ENCODE measurements at places on chromosomes 16 and 17.

DNA sequence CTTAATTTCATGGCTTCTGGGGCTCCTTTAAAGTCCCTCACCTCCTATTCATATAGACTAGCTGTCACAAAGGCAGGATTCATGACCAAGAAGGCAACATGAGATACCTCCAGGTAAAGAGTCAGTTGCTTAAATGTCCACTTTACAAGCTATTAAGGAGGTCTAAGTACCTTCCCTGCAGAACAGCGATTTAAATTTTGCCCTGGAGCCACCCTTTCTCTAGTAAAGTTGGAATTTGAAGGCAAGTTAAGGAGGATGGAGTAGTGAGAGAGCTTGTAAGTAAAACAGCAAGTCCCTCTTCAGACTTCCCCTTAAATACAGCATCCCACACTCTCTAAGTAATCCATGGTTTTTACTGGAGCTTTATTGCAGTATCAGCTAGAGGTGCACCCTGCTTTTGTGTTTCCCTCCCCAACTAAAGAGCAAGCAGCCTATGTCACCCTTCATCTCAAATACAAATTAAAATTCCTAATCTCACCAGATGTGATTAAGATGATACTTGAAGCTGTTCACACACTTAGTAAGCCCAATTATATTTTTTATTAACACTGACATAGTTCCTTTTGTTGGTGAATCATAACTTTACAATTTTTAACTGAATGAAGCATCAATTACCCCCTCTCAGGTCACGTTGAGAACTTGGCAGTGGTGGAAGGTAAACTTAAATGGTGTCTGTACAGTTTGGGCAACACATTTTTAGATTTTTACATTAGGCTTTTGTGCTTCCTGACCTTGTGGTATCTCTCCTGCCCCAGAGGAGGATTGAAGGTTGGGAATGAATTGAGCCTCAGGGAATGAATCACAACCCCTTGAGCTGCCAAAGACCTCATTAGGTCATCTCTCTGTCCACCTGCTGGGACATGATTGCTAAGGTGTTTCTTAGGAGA is 108.9 kb downstream of the TANGO6 start:
- DNase-seq, result no peak

DNA sequence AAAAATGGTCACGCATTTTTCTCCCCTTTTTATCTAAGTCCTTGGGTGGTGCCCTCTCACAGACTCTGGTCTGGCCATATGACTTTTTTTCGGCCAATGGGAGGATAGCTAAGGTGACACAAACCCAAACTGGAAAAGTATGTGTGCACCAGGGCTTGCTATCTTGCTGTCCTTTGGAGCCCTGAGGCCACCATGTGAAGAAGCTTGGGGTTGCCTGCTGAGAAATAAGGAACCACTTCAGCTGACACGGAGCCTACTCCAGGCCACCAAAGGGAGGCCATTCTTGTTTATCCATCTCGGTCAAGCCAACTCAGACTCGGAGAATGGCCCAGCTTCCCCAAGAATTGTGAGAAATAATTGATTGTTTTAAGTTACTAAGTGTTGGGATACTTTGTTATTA is 111.4 kb upstream of the ZFHX3 start:
- no peak for DNase-seq

DNA sequence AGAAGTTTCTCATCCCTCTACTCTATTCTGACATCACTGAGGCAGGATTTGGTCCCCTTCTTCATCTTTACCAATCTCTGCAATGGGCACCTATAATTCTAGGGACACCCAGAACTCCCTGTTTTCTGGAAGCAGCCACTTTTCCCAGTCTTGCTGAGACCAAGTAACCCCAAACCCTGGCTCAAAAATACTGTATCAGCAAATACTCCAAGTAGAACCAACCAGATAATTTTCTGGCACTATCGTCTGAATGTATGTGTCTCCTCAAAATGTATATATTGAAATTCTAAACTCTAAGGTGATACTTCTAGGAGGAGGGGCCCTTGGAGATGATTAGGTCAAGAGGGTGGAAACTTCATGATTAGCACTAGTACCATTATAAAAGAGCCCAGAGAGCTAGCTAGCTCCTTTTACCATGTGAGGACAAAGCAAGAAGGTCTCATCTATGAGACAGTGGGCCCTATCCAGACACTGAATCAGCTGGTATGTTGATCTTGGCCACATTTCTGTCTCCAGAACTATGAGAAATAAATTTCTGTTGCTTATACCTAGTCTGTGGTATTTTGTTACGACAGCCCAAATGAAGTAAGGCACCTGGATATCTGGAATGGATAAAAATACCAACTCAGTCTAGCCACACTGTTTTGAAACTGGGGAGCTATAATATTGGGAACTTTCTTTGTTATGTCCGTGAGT is 464.4 kb downstream of the CDH11 start:
- DNase-seq, result no peak

- no peak for DNase-seq
Observed at GRCh38 chr16:72864130-72864833, 183.6 kb downstream of the ZFHX3 start.

DNA sequence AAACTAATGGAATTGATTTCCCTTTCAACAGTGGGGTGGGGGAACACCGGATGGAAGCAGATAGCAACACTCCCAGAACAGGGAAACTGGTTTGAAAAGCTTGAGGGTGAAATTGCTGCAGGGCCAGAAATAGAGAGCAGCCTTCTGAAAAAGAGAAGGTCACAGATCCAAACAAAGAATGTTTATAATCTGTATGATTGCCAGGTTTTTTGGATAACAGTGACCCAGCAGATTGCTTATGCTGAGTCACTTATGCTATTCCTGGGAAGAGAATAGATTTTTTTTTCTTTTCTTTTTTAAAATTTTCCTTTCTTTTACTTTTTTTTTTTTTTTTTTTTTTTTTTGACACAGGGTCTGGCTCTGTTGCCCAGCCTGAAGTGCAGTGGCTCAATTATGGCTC is 641.3 kb downstream of the KCNJ2 start:
- DNase-seq, result no peak

DNA sequence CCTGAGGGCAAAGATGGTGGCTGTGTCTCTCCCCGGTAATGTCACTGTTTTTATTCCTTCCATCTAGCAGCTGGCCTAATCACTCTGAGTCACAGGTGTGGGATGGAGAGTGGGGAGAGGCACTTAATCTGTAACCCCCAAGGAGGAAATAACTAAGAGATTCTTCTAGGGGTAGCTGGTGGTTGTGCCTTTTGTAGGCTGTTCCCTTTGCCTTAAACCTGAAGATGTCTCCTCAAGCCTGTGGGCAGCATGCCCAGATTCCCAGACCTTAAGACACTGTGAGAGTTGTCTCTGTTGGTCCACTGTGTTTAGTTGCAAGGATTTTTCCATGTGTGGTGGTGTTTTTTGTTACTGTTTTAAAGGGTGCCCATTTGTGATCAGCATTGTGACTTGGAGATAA is 5.5 kb upstream of the RAPGEFL1 start:
- no peak for DNase-seq

GRCh38 chr16:67733734-67734470 is 14.8 kb upstream of the GFOD2 start:
- DNase-seq, result no peak

GRCh38 chr16:17205279-17206211 is 265.2 kb downstream of the XYLT1 start:
- DNase-seq, result no peak

- DNase-seq, result no peak
Observed at GRCh38 chr16:85470873-85471272, 142.2 kb upstream of the GSE1 start.

GRCh38 chr17:72185564-72185963 is 64.7 kb downstream of the SOX9 start:
- DNase-seq, result no peak

- peak; percentile 61 for DNase-seq
Observed at GRCh38 chr17:10013365-10014112, 108.5 kb upstream of the RCVRN start.

GRCh38 chr17:5922476-5922875 is 147.7 kb upstream of the WSCD1 start:
- DNase-seq, result no peak

DNA sequence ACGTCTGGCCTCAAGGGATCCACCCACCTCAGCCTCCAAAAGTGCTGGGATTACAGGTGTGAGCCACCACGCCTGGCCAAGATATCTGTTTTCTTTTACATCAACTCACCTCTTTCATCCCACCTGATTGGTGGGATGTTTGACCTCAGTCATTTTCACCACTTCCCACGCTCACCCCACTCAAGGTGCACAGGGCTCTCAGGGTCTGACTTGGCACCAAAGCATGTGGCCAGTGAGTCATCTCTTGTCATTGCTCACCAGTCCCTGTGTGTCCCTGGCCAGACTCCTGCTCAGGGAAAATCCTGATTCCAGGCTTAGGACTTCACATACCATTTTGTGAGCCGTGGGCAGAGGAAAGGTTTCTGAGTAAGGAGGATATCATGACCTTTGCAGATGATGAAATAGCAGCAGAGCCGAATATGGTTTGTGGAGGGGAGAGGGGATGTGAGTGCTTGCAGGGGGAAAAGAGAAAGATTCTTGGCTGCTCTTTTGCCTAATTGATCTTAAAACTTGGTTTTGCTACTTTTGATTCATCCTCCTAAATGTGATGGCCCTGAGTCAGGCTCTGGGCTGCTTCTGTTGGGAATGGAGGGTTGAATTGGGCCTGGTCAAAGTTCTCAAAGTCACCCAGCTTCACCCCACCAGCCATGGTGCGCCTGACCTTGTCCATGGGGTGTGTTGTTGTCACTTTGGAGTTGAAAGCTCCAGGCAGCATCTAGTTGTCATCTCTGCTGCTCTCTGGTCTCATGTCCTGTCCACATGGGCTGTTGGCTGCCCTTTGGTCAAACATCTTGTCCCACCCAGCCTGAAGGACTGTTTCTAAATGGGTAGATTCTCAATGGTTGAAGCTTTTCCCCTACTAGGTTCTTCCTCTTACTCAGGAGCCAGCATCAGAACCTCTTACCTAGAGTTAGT is 6.0 kb upstream of the KCNH6 start:
- peak; percentile 19 for DNase-seq

DNA sequence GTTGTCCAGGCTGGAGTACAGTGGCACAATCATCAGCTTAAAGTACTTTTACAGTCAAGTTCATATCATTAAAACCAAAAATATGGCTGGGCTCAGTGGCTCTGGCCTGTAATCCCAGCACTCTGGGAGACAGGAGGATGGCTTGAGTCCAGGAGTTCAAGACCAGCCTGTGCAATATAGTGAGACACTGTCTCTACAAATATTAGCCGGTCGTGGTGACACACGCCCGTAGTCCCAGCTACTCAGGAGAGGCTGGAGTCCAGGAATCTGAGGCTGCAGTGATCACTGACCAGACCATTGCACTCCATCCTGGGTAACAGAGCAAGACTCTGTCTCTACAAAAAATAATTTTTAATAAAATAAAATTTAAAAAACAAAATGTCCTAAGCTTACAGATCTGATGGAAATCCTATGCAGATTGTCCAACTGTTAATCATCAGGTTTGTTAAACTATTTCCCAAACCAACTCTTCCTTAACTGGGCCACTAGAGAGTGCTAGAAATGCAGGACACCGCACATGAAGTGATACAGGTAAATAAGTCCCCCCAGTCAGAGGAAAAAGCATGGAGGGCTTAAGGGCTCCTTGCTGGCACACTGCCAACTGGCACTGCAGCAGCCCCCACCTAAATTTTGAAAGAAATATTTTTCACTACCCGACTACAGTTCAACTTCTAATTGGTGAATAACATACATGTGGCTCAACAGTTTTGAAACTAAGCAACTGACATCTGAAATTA is 2.8 kb downstream of the USP22 start:
- no peak for DNase-seq

DNA sequence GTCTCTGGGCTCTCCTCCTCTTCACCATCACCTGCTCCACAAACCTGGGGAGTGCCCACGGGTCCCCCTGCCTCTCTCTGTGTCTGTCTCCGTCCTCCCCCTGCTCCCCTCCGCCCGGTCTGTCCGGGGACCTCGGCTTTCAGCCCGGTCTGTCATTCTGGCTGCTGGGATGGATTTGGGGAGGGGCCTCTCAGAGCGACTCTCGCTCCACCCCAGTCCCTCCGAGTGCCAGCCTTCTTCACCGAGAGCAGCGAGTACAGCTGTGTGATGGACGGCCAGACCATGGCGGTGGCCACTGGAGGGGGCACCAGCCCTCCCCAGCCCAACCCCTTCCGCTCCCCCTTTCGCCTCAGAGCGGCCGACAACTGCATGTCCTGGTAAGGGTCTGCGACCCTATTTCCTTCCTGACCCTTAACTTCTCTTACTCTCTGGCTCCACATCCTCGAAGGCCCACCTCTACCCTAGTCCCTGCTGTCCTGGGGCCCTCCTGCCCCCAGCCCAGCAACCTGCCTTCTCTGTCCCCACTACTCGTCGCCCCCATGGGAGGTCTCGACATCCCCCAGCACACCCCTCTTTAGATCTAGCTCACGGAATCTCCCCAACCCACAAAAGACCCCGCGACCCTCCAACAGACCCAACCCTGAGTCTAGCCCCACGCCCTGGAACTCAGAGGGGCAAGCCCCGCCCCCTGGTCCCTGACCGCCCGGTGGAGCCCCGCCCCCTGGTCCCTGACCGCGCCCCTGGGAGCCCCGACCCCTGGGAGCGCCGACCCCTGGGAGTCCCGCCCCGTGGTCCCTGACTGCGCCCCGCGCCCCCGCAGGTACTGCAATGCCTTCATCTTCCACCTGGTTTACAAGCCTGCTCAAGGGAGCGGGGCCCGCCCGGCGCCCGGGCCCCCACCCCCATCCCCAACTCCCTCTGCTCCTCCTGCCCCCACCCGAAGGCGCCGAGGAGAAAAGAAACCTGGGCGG is 5.6 kb upstream of the CXCL16 start:
- no peak for DNase-seq

DNA sequence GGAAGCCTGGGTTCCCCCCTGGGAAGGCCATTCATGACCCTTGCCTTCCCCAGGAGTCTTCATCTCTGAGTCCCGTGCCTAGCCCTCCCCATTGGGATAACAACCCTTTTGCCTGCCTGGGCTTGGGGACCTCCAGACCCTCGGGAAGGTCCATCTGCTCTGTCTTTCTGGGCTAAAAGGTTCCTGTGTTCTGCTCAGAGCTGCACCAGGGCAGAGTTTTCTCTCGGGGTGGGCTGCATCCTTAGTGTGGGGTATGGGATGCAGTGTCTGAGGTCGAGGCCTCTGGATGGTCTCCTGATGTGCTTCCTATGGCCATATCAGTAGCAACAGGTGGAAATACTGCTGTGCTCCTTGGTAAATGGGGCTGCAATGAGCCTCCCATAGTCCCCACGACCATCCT is 22.9 kb upstream of the PLLP start:
- DNase-seq, result no peak

DNA sequence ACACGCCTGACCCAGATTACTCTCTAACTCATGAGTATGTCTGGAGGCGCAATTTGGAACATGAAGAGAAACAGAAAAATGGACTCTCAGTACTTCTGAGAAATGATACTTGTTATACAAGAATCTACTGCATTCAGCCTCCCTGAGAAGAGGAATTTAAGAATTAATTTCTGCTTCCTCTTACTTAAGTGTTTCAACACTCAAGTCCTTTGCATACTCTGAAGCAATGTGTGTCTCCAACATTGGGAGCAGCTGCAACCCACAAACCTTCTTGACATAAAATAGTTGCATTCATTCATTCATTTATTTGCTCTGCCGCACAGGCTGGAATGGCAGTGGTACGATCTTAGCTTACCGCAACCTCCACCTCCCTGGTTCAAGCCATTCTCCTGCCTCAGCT is 199.8 kb downstream of the NPIPA7 start:
- DNase-seq, result no peak

GRCh38 chr16:88298833-88299745 is 83.7 kb upstream of the ZNF469 start:
- DNase-seq, result no peak

Measured in GM12878 (cell line).